ENCODE measurements at places on chromosomes 11 and 22.
A peak's percentile ranks its signal among the peaks of the same experiment; 100 is the strongest.

- no peak for DNase-seq
These were observed 21.3 kb downstream of the LAYN start for GRCh38 chr11:111561791-111562325.

DNA sequence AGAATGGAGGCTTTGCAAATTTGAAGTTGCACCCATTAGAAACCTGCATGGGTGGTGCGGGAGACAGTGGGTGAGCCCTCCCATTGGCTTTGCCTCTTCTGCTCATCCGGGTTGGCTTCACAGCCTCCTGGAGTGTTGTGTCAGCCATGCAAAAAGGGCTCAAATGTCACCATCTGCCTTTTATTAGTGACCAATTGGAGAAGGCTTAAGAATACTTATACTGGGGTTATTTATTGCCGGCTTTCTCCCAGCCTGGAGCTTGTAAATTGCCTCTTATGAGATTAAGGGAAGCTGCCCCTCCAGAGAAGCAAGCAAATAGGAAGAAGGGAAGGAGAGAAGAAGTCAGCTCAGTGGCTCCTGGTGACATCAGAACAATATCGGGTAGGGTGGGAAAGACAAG is 182.6 kb downstream of the ST3GAL4 start:
- no peak for DNase-seq

GRCh38 chr11:125164422-125165110 is at the start of gene PKNOX2:
Gene PKNOX2, plus strand, starts transcription at chr11:125164751. Its CDS starts 186,555 bp downstream, at chr11:125351306.
- DNase-seq, result peak; percentile 47

DNA sequence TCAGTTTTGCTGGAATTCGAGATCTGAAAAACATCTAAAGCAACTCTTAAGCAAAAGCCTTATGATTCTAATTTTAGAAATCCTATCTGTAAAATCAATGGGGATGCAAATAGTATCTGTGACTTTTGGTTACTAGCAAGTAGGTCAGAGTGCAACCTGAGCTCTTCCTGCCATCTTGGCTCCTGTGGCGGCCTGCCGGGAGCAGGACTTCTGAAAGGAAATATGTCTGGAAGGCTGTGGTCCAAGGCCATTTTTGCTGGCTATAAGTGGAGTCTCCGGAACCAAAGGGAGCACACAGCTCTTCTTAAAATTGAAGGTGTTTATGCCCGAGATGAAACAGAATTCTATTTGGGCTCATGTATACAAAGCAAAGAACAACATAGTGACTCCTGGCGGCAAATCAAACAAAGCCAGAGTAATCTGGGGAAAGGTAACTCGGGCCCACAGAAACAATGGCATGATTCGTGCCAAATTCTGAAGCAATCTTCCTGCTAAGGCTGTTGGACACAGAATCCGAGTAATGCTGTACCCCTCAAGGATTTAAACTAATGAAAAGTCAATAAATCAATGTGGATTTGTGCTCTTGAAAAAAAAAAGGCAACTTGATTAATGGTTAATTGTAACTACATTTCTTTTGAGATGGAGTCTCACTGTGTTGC is 1.7 kb downstream of the SAMM50 start:
- no peak for DNase-seq

- no peak for DNase-seq
These were observed 6.5 kb downstream of the RTN3 start for GRCh38 chr11:63687845-63688244.

DNA sequence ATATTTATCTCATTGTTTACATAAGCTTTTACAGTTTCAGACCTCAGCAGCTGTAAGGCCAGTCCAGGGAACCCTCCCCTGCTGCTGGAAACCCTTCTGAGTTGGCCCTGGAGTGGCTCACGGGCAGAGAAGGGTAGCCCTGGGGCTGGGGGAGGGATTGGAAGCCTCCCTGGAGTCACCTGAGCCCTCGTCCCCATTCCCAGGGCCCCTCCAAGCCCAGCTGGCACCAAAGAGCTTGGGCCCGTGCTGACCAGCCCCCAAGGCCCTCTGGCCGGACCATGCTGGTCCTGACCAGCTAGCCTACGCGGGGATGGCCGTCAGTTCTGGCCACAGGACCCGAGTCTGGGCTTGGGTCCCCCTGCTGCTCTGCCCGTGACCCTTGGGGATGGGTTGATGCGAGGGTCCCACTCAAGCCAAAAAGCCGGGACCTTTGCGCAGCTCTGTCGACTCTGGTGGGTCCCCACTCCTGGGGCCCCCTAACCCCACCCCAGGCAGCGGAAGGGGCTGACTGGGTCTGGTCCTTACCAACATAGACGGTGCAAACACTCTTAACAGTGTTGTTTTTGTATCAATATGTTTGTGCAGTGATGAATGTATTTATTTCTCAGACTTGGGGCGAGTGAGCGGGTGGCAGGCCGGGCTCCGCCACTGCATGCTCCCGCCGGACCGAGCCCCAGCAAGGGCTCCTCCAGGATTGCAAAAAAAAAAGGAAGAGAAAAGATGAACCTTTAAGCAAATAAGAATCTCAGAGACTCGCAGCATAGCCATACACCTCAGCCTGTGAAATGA is 17.5 kb upstream of the TMEM191C start:
- no peak for DNase-seq

- DNase-seq, result no peak
These were observed 120.7 kb upstream of the TOP3B start for GRCh38 chr22:22103078-22103875.

GRCh38 chr11:120102864-120103122 is 35.1 kb downstream of the TRIM29 start:
- DNase-seq, result no peak

GRCh38 chr11:12845163-12845562 is 164.0 kb upstream of the RASSF10 start:
- no peak for DNase-seq

DNA sequence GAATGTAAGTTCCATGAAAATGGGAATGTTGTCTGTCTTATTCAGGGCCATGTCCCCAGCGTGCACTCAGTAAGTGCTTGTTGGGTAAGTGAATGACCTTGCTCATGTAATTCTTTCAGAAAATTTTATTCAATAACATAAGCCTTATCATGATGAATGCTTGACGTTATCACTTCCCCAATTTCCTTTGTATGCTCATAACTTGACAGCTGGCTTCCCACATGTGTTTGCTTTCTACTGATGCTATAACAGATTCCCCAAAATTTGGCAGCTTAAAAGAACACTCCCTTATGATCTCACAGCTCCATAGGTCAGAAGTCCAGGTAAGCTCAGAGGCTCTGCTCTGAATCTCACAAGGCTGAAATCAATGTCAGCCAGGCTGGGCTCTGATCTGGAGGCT is 155.8 kb upstream of the POU2AF2 start:
- no peak for DNase-seq

GRCh38 chr22:20448630-20449029 is 11.0 kb upstream of the SCARF2 start:
- no peak for DNase-seq

GRCh38 chr22:38041760-38042487 is 15.3 kb upstream of the PICK1 start:
- no peak for DNase-seq

DNA sequence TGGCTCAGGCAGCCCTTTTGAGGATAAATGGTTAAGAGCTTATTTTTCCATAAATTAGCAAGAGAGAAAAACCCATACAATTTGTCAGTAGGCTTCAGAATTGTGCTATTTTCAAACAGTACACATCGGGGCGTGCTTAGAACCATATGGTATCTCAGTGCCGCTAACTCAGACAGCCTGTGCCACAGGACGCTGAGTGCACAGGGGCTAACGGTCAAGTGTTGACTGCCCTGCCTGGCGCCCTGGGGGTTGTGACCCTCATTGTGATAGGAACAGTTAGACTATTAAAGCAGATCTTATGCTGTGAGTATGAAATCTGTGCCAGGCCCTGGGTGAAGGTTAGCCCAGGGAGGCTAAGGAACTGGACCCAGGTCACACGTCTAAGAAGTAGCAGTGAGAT is 1519.7 kb downstream of the BRD1 start:
- DNase-seq, result no peak

GRCh38 chr11:128745311-128746136 is 51.7 kb downstream of the FLI1 start:
- DNase-seq, result no peak

GRCh38 chr22:35839841-35840301 is 122.2 kb downstream of the APOL5 start:
- no peak for DNase-seq

DNA sequence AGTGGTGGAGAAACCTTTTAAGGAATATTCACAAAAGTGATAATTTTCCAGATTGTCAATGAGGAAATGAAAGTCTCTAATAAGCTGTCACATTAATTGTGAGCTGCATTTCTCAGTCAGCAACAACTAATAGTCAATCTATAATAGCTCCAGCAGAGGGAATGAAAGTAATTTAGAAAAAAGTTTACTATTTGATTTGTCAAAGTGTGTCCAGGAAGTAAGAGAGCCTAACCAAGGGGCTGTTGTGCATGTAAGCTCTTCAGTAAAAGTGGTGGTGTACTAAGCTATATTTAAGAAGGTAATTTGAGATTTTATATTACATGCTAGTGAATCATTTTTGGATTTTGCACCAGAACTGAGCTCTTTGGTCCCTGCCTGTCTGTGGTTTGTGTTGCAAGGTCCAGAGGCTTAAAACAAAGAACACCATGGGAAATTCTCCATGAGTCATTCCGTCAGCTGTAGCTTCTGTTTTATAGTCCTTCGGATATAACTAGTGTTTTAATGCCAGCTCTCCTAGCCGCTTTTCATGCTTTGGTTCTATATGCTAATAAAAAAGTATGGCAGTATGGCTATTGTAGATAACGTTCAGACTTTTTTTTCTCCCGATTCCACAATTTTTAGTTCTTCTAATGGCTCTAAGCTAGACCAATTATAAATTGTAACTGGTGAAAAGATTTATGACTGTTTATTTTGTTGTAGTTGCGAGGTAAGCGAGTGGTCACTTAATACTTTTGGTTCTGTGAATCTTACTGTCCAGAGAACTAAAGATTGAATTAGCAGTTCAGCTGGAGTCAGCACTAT is 64.6 kb downstream of the ARHGEF12 start:
- DNase-seq, result no peak

- DNase-seq, result peak; percentile 50
These were observed 65.0 kb upstream of the TMEM45B start for GRCh38 chr11:129750343-129751292.

- no peak for DNase-seq
These were observed 83.4 kb upstream of the MYO18B start for GRCh38 chr22:25658633-25659032.

GRCh38 chr11:86938900-86939880 is 16.0 kb downstream of the FZD4 start:
- no peak for DNase-seq

GRCh38 chr11:83801799-83802198 is 515.6 kb upstream of the CCDC90B start:
- DNase-seq, result no peak

DNA sequence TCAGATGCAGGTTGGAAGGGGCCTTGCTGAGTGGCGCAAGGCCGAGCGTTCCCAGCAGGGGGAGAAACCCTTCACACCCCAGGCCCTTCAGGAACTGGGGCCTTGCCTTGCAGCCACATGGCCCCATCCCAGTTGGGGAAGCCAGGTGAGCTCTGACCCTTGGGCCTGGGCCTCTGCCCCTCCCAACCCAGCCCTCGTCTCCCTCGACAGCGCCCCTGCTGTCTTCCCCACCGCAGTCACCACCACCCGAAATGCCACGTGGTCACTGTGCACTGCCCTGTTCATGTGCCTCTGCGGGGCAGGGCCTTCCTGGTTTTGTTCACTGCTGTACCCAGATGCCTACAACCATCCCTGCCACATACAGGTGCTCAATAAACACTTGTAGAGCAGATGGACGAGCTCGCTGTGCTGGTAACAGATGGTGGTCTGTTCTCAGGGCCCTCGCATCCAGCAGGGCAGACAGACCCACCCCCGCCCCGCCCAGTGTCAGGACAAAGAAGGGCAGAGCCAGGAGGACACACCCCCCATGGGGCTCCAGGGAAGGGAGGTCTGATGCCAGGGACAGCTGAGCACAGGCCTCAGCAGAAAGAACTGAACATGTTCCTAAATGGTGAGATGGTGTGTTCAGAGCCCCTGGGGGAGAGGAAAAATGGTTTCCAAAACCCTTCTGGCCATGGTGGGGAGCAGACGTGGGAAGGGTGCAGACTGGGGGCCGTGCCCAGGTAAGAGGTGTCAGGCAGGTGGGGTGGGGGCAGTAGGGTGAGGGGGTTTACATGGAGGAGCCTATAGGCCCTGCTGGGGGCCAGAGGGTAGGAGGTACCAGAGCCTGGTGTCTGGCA is 3.7 kb downstream of the POLR2L start:
- no peak for DNase-seq

- DNase-seq, result no peak
These were observed 19.4 kb downstream of the RNF185 start for GRCh38 chr22:31179345-31179744.

GRCh38 chr22:10781571-10782403 is 4746.2 kb upstream of the OR11H1 start:
- no peak for DNase-seq

GRCh38 chr11:13503393-13503792 is 7.6 kb upstream of the PTH start:
- DNase-seq, result no peak

DNA sequence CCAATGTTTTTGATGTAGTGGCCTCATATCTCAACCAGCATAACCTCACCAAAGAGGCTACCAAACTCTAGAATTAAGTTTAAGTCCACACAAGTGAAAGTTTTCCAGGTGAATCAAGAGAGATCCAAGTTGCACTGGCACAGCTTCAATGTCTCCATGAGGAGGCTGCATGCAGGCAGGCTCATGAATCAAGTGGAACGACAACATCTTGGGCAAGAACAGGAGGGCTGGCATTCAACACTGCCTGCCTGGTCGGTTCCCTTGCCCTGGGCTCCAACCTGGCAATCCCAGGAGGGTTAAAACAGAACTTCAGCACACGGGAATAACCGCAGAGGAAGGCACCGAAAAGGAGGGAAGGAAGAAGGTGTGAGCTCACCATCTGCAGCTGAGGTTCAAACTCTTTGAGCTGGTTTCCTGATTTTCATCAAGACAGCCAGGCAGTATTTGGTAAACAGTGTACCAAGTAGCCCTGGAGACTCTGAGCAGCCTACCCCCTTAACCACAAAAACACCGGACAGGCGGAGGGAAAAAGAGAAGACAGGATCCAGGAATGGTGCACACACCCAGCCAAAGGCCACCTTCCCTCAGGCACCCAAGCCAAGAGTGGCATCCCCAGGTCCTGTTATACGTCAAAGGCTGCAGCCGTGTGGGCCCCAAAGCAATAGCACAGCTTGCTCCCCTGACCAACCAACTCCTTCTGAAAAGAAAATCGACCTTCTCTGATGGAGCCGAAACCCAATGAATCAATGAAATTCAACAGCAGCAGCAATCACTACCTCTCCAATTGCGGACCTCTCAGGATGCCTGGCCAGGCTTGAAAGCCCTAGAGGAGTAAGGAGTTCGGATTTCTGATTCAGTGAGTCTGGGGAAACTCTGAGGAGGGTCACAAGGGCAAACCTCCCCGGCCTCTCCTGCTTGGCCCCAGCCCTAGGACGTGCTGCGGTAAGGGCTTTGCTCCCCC is 1.3 kb downstream of the PACSIN2 start:
- no peak for DNase-seq
